ENCODE measurements at places on chromosomes 4 and X. TPM values are rescaled to one million over a fixed set of nuclear protein-coding genes. Genes with fewer than 3 reads are reported as not detected.

APLN gene
- not detected for total RNA-seq

DNA sequence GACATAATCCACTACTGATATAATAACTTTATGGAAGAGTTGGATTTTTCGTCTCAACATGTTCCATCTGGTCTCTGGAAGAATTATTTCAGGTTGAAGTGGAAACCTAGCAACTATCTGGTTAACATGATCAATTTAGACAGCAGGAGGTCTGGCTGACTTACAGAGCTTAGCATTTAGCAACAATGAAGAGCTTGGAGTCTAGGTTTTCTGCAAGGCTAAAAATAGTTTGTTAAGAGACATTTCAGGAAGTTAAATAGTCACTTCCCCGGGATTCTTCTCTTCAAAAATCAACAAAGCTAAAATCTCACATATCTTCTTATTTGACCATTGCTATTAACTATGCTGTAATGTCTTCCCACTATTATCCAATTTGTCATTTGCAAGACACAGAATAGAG is 418.6 kb upstream of the DIPK2B start:
- H3K27me3 ChIP-seq = peaks cover 28% of the 10 kb centered on the region
- no peak overlapping the region for H3K27ac ChIP-seq
- no peak overlapping the region for H3K4me3 ChIP-seq

GRCh38 chrX:70476934-70477733 is 32.5 kb downstream of the DLG3 start:
- peaks cover 33% of the 10 kb centered on the region for H3K4me1 ChIP-seq
- no peaks in the 10 kb centered on the region for H3K36me3 ChIP-seq
- peaks cover 59% of the 10 kb centered on the region for H3K27me3 ChIP-seq
- DNase-seq = peak; percentile 75

CCDC110 gene
- 0.47 TPM for total RNA-seq

PAGE2B gene
- not detected for total RNA-seq

GRCh38 chr4:169164669-169165415 is 105.9 kb downstream of the SH3RF1 start:
- no peaks in the 10 kb centered on the region for H3K36me3 ChIP-seq
- peaks cover 15% of the 10 kb centered on the region for H3K4me1 ChIP-seq
- no peak overlapping the region for H3K4me3 ChIP-seq
- no peak overlapping the region for H3K27ac ChIP-seq
- no peak for DNase-seq

DNA sequence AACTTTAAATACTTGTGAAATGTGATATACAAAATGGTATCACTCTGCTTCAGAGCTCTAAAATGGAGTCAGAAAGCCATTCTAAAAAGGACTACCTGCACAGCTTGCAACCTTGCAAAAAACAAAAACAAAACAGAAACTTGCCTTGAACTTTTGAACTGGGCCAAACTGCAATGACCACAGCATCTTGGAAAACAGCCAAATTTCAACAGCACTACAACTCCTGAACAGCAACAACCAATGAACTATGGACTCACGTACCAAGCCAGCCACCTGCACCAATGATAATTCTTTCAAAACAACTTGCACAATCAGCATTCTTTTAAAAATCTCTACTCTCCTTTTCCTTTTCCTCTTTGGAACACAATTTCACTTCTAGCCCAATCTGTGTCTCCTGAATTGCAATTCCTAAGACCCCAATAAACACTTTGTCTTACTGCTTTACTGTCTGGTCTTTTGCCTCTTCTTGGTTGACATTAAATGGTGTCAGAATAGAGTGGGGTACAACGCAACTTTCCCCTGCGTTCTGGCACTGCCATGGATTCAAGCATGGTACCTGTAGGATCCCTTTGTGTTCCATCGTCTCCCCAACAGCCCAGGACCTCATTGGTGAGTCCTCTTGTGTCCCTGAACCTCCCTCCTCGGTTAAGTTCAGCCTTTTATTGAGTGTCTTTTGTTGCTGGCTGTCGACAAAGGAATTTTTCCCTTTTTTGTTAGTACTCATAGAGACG is 35.7 kb upstream of the FMR1 start:
- H3K27me3 ChIP-seq = no peaks in the 10 kb centered on the region
- H3K36me3 ChIP-seq = no peaks in the 10 kb centered on the region
- no peaks in the 10 kb centered on the region for H3K4me1 ChIP-seq
- H3K27ac ChIP-seq = no peak overlapping the region

GRCh38 chrX:34300871-34301270 is 168.8 kb upstream of the FAM47A start:
- H3K4me3 ChIP-seq = no peak overlapping the region
- H3K4me1 ChIP-seq = no peaks in the 10 kb centered on the region
- DNase-seq = peak; percentile 62
- no peaks in the 10 kb centered on the region for H3K36me3 ChIP-seq
- H3K27ac ChIP-seq = no peak overlapping the region

- no peaks in the 10 kb centered on the region for H3K27me3 ChIP-seq
- no peaks in the 10 kb centered on the region for H3K4me1 ChIP-seq
- H3K4me3 ChIP-seq = no peak overlapping the region
- peaks cover 25% of the 10 kb centered on the region for H3K36me3 ChIP-seq
- no peak overlapping the region for H3K27ac ChIP-seq
Measured at GRCh38 chr4:16194214-16194613, 32.1 kb downstream of the TAPT1 start.

- DNase-seq = no peak
- H3K36me3 ChIP-seq = no peaks in the 10 kb centered on the region
- H3K4me1 ChIP-seq = no peaks in the 10 kb centered on the region
- H3K27ac ChIP-seq = no peak overlapping the region
Measured at GRCh38 chr4:85092536-85092935, 126.0 kb upstream of the WDFY3 start.

- H3K4me1 ChIP-seq = no peaks in the 10 kb centered on the region
- no peak overlapping the region for H3K4me3 ChIP-seq
- no peaks in the 10 kb centered on the region for H3K36me3 ChIP-seq
- H3K27me3 ChIP-seq = peaks cover 48% of the 10 kb centered on the region
- peak; percentile 2 for DNase-seq
Measured at GRCh38 chrX:133608406-133608805, 193.1 kb upstream of the GPC4 start.

DNA sequence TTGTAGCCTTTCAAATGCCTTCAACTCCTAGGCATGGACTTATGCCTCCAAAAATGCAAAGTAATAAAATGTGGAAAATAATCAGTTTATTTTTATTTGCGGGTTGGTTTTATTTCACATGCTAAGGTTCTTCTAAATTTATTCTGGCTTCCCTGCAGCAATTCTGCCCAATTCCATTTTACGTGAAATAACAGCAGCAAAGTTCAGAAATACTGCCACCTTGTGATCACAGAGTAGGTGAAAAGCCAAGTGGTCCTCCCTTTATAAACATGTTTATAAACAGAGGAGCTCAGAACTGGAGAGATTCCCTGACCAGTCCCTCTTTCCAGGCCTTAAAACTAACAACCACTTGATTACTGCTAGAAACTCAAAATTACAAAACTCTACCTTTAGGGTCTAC is 14.7 kb upstream of the DCHS2 start:
- no peaks in the 10 kb centered on the region for H3K36me3 ChIP-seq
- no peak overlapping the region for H3K27ac ChIP-seq
- H3K4me1 ChIP-seq = no peaks in the 10 kb centered on the region
- H3K4me3 ChIP-seq = no peak overlapping the region
- DNase-seq = peak; percentile 56

DNA sequence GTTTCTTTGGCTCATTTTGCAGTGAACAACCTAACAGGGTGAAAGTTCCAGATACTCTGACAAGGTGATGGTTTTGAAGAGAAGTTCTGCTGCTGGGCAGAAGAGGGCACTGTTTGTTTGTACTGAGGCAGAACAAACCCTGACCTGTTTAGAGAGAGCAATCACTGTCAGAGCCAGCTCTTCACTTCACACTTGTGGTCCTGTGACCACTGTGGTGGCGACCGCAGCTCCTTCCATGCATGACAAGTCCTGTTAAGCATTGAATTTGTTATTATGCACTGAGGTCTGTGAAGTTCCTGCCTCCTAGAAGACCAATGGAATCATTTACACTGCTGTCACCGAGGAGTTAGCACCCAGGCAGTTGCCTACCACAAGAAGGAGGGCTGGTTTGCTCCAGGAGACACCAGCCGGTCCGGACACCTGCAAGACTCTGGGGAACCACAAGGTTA is 86.6 kb downstream of the ZNF330 start:
- H3K36me3 ChIP-seq = no peaks in the 10 kb centered on the region
- H3K4me1 ChIP-seq = no peaks in the 10 kb centered on the region
- H3K27me3 ChIP-seq = no peaks in the 10 kb centered on the region
- peak overlapping the region; percentile 17 for H3K27ac ChIP-seq
- peak; percentile 69 for DNase-seq

CDS1 gene
- 11.5 TPM for total RNA-seq

HTRA3 gene
- not detected for total RNA-seq

GRCh38 chr4:172850838-172851237 is 317.8 kb upstream of the GALNT7 start:
- H3K36me3 ChIP-seq = no peaks in the 10 kb centered on the region
- no peak overlapping the region for H3K4me3 ChIP-seq
- DNase-seq = peak; percentile 72
- no peaks in the 10 kb centered on the region for H3K27me3 ChIP-seq
- H3K4me1 ChIP-seq = peaks cover 5% of the 10 kb centered on the region
- H3K27ac ChIP-seq = no peak overlapping the region

DNA sequence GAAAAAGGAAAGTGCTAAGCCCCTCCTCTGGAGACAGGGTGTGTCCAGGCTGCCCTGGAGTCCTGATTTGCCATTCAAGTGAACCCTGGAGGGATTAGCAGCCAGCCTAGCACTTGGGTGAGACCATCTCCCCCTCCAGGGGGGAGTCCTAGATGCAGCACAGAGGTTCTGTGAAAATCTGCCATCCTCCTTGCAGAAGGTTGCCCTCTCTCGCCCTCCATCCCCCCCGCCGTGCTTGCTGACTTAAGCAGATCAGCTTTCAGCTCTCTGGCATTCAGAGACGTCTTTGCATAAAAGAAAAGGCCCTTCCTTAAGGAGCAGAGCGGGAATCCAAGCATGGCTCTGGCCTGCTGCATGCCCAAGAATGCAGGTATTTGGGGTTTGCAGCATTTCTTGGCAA is 102.1 kb upstream of the SCML1 start:
- no peak for DNase-seq
- H3K4me1 ChIP-seq = peaks cover 6% of the 10 kb centered on the region
- no peak overlapping the region for H3K4me3 ChIP-seq
- H3K27me3 ChIP-seq = peaks cover 23% of the 10 kb centered on the region
- no peak overlapping the region for H3K27ac ChIP-seq

DNA sequence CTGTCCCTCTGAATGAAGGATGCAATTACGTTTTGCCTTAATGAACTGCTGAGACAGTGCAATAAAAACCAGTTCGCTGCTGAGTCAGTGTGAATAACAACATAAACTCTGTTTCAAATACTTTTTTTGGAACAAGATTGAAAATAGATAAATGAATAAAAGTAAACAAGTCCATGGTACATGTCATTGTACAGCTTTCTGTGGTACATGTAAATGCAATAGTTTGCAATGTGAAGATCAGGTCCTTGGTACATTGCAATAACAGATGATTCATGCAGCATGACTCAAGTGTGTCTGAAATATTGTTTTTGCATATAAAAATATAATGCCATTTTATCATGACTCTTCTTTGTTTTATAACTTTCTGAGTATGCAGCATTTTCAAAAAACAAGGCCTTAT is 193.4 kb upstream of the PACRGL start:
- peaks cover 11% of the 10 kb centered on the region for H3K4me1 ChIP-seq
- H3K36me3 ChIP-seq = no peaks in the 10 kb centered on the region
- no peak overlapping the region for H3K4me3 ChIP-seq
- no peaks in the 10 kb centered on the region for H3K27me3 ChIP-seq
- peak; percentile 80 for DNase-seq

MSANTD1 gene
- 0.37 TPM for total RNA-seq

- H3K4me3 ChIP-seq = no peak overlapping the region
- no peak overlapping the region for H3K27ac ChIP-seq
- H3K4me1 ChIP-seq = peaks cover 18% of the 10 kb centered on the region
- peak; percentile 70 for DNase-seq
- peaks cover 18% of the 10 kb centered on the region for H3K36me3 ChIP-seq
- H3K27me3 ChIP-seq = no peaks in the 10 kb centered on the region
Measured at GRCh38 chr4:113756005-113756410, 5.5 kb downstream of the CAMK2D start.

GRCh38 chrX:10190367-10190766 is 33.6 kb downstream of the CLCN4 start:
- H3K4me3 ChIP-seq = no peak overlapping the region
- peaks cover 6% of the 10 kb centered on the region for H3K36me3 ChIP-seq
- H3K27me3 ChIP-seq = peaks cover 19% of the 10 kb centered on the region
- H3K4me1 ChIP-seq = no peaks in the 10 kb centered on the region

DNA sequence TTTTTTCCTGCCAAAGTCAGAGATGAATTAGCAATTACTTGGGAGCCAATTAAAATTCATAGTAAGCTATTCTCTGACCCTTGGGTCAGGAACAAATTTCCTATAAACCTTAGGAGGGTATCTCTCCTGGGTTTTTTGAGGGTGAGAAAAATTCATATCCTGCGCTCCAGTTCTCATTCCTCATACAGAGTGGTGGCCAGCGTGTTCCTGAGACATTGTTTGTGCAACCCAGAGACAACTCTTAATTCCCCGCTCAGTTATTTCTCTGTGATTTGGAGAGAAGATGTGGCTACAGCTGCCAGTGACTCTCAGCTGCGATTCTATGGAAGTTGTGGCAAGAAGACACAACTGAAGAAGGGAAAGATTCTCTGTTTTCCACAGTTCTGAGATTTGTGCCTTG is 37.9 kb upstream of the CBR4 start:
- DNase-seq = no peak
- H3K4me3 ChIP-seq = no peak overlapping the region
- H3K4me1 ChIP-seq = no peaks in the 10 kb centered on the region
- H3K36me3 ChIP-seq = no peaks in the 10 kb centered on the region
- no peaks in the 10 kb centered on the region for H3K27me3 ChIP-seq
- no peak overlapping the region for H3K27ac ChIP-seq

- DNase-seq = no peak
- H3K27me3 ChIP-seq = no peaks in the 10 kb centered on the region
- peaks cover 77% of the 10 kb centered on the region for H3K36me3 ChIP-seq
- no peak overlapping the region for H3K4me3 ChIP-seq
Measured at GRCh38 chr4:2723751-2724150, 32.4 kb downstream of the TNIP2 start.

GRCh38 chr4:83217721-83218522 is 66.7 kb downstream of the COQ2 start:
- H3K36me3 ChIP-seq = no peaks in the 10 kb centered on the region
- peak overlapping the region; percentile 93 for H3K27ac ChIP-seq
- no peak overlapping the region for H3K4me3 ChIP-seq
- peaks cover 26% of the 10 kb centered on the region for H3K4me1 ChIP-seq
- DNase-seq = no peak

GRCh38 chrX:38805432-38806389 is 4.5 kb downstream of the MID1IP1 start:
- peak overlapping the region; percentile 93 for H3K27ac ChIP-seq
- peaks cover 25% of the 10 kb centered on the region for H3K36me3 ChIP-seq
- H3K4me3 ChIP-seq = peak overlapping the region; percentile 83
- H3K4me1 ChIP-seq = no peaks in the 10 kb centered on the region
- peak; percentile 79 for DNase-seq
- no peaks in the 10 kb centered on the region for H3K27me3 ChIP-seq

STK32B gene
- not detected for total RNA-seq

DNA sequence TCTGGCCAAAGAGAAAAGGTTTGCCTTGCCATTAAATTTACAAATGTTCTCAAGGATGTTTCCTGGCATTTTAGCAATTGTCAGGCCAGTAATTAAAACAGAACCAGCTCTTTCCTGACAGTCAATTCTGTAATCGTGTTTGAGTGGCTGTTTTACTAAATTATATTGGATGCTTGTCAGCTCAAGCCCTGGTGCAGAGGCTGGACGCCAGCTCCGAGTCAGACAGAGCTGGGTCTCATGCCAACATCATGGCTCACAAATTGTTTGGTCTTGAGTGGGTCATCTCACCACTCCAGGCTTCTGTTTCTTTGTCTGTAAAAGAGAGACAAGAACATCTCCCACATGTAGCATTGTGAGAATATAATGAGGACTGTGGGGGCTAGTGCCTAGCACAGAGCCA is 190.3 kb upstream of the PSAPL1 start:
- H3K4me1 ChIP-seq = no peaks in the 10 kb centered on the region
- H3K27me3 ChIP-seq = peaks cover 28% of the 10 kb centered on the region
- H3K36me3 ChIP-seq = no peaks in the 10 kb centered on the region
- H3K4me3 ChIP-seq = no peak overlapping the region

NPNT gene
- not detected for total RNA-seq
